ENCODE measurements at places on chromosomes 12 and 14. TPM values are rescaled to one million over a fixed set of nuclear protein-coding genes. Genes with fewer than 3 reads are reported as not detected.

FERMT2 gene
- 53.3 TPM for polyA plus RNA-seq

LRFN5 gene
- 0.85 TPM for polyA plus RNA-seq

DNA sequence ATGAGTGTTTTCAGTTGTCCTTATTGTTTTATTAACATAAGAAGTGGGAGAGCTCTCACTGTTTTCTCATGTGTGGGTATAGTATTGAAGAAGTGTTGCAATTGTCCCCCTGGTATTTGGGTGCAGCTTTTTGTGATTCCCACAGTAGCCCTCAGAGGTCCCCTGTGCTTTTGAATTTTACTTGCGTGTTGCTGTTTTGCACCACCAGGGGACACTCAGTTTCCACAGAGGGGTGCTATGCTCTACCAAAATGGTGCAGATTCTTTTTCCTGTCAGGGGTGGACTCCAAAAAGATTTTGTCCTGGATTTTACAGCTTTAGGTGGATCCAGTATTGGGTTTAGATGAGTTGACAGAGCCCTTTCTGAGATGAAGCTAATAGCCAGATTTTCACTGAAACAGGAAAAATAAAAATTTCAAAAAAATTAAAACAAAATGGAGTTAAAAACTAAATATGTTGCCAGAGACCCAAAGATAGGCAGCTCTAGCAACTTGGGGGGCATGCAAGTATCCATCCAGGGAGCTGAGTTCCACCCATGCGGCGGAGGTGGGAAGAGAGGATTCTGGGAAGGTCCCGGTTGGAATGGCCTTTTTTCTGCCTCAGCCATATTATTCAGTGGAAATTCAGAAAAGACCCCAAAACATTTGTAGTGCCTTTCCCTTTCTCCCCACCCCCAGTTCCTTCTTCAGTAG is 50.2 kb downstream of the TTLL5 start:
- DNase-seq = no peak

DNA sequence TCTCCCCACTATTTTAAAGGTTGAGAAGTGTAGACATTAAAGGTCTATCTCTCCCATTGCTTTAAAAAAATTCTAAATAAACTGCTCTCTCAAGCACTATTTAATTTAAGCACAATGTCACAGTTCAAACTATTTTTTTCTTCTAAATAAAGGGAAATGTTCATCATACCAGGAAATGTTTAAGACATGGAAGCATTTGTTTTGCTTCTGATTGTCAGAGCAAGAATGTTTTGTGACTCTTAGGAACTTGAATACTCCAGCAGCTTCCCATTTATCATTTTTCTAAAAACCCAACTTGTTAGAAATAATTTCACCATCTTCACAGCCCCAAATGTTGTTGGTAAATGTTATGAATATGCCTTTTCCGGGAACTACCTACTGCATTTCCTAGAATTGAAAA is 121.8 kb upstream of the NTF3 start:
- DNase-seq = no peak

DNA sequence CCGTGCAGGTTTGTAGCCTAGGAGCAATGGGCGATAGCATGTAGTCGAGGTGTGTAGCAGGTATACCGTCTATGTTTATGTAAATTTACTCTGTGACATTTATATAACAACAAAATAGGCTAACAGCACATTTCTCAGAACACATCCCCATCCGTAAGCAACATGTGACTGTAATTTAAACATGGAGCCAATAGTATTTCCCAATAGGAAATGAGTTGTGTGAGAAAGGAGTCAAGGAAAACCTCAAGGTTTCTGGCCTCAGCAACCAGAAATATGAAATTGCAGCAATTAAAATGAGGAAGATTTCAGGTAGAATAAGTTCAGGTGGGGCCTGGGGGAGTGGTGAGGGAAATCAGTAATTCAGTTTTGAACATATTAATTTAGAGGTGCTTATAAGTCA is 136.0 kb downstream of the MSRB3 start:
- no peak for DNase-seq
